CD4-positive, alpha-beta T cell treated with Interleukin-21 for 1 hour (primary cell): ENCODE measurements at places on chromosomes 16 and 17.
A peak's percentile ranks its signal among the peaks of the same experiment; 100 is the strongest.

GRCh38 chr16:58293449-58293848 lies 1.4 kb downstream of the PRSS54 start:
- no peak for DNase-seq

DNA sequence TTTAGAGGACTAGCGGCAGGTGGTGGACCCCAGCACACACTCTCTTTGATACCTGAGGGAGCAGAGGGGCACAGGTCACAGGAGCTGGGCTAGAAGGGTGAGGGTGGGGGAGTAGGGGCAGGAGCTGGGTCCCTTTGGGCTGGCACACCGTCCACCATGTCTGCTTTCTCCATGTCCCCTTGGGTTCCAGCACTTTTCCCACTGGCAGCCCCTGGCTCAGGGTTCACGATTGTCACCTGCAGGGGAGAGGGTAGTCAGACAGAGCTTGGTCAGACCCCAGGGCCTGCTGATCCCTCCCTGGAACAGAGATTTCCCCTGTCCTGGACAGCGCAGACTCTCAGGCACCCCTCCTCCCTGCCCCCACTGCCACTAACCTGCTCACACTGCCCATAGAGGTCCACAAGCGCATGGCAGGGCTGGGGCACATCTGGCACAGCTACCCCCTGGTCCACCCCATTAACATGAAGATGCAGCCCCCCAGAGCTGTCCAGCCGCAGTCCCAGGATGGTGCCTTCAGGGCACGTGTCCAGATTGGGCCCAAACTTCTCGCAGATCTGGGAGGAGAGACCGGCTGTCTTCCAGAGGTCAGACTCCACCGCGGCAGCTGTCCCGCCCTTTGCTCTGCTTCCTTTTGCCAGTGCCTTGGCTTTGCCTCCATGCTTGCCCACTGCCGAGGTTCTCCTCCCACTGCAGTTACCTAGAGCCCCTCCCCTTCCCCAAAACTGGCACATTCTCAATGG lies 3.1 kb upstream of the GPS2 start:
- no peak for DNase-seq

DNA sequence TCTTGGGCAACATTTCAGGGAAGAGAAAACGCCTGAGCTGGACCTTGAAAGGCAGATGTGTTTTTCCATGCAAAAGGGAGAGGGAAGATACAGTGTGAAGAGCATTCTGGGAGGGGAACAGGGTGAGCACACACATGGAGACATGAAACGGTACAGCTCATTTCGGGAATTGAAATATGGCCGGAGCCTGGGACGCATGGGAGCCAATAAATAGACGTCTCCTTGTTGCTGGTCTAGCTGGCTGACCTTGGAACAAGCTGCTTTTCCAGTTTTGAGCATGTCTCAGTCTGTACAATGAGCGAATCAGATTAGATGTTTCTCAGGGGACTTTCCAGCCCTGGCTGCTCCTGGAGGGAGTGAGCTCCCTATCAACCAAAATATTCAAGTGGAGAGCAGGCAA lies 63.6 kb downstream of the ASIC2 start:
- DNase-seq: no peak

GRCh38 chr16:4142268-4142667 lies 26.0 kb upstream of the ADCY9 start:
- DNase-seq: peak; percentile 77

- DNase-seq: no peak
These were observed 52.2 kb downstream of the DNAH17 start for GRCh38 chr17:78524870-78525510.
